ENCODE measurements at places on chromosomes 3 and 15. TPM values are rescaled to one million over a fixed set of nuclear protein-coding genes. Genes with fewer than 3 reads are reported as not detected.

CISH gene
- total RNA-seq, result 0.99 TPM

MTMR10 gene
- 25.4 TPM for total RNA-seq

DNA sequence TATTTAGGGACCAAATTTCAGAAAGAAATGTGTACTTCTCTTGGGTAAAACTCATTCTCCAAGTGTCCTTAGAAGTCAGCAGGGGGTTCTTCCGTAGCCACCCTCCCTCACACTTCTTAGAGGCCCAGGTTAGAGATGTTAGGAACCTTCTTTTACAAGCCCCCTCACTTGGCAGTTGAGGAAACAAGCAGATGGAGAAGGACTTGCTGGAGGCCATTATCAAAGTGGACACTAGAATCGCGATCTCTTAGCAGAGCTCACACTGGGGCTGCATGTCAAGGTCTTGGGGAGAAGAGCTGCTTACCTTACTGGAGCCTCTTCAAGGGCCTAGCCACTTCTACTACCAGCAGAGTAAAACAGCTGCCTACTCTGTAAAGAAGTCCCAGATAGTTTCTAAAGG is 69.4 kb upstream of the POLG start:
- ATAC-seq, result no peak

STARD9 gene
- total RNA-seq, result 78.4 TPM

Measured in gastroesophageal sphincter (tissue), 4 donors.